Stimulated activated CD8-positive, alpha-beta memory T cell treated with anti-CD3 and anti-CD28 coated beads, Interleukin-4, amount 100 ng/mL, for 4 hours (primary cell): ENCODE measurements at places on chromosomes 11 and 22.

DNA sequence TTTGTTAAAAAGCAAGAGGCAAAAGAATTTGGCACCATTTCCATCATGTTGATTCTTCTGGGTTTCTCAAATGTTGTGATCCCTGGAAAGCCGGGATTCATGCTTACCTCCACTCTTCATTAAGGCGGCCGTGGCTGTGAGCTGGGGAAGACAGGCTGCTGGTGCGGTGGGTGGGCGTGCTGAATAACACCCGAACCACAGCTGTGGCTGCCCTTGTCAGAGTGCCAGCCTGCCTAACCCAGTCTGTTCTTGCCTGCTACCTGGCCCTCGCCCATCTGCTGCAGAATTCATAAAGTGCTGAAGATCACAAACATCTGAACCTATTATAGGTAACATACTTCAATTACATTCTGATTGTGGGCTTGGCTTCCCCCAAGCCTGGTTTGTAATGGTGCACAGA is 95.8 kb upstream of the RCN1 start:
- DNase-seq = no peak

DNA sequence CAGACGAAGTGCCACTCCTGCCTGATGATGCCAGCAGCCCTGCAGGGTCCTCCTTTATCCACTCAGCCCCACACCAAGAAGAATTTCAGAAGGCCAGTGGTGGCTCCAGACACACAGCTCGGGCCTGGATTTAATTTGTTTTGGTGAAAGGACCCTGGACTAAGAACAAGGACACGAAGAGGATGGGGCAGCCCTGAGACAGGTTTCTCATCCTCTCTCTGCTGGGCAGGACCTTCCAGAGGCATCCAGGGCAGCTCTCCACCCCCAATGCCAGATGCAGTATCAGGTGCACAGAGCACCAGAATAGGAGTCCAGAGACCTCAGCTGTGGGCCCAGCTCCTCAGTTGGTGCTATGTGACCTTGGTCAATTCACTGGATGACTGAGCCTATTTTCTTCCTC is 72.0 kb downstream of the TRIM29 start:
- no peak for DNase-seq

DNA sequence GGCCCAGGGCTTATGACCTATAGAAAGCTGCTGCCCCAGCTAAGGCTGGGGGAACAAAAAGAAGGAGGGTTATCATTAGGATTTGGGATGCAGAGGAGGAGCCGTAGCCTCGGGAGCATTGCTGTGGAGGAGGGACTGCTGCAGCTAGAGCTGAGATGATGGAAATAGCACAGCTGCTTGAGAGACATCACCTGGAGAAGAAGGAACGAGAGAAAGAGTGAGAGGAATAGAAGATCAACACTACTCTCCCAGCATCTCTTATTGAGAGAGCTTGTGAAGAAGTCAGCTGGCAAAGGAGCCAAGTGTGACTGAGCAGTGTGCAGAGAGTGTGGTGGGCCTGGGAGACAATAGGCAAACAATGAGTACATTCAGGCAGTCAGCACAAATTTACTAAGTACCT is 100.7 kb upstream of the PLET1 start:
- no peak for DNase-seq

DNA sequence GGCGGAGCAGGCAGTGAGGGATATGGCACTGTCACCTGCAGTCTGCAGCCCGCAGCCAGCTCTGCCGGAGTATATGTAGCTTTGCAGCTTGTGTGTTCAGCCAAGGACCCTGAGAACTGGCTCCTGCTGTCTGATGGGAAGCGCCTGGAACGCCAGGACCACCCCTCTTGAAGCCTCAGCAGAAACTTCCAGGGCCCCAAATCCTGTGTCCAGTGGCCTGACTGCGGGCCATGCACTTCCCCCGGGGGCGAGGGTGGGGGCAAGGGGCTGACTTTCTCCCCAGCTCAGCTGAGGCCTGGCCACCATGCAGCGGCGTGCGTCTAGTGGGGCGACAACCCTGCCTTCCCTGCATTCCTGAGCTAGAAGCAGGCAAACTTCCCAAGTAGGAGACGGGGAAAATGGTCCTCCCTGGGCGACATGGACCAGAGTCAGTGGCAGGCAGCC is 32.3 kb downstream of the PISD start:
- DNase-seq = no peak

GRCh38 chr11:23423656-23424055 is 563.4 kb upstream of the CCDC179 start:
- DNase-seq = no peak

DNA sequence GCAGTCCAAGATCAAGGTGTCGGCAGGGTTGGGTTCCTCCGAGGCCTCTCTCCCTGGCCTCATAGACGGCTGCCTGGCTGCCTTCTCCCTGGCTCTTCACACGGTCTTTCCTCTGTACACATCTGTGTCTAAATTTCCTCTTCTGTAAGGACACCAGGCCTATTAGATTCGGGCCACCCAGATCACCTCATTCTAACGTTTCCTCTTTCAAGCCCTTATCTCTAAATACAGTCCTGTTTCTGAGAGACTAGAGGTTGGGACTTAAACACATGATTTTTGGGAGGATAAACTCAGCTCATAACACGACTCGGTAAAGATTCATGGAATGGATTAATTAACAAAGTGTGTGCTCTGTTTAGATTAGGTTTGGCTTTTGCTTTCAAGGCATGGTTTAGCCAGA is 136.0 kb upstream of the SORL1-AS1 start:
- DNase-seq = no peak

GRCh38 chr22:25495285-25495684 is 69.2 kb upstream of the GRK3 start:
- no peak for DNase-seq

DNA sequence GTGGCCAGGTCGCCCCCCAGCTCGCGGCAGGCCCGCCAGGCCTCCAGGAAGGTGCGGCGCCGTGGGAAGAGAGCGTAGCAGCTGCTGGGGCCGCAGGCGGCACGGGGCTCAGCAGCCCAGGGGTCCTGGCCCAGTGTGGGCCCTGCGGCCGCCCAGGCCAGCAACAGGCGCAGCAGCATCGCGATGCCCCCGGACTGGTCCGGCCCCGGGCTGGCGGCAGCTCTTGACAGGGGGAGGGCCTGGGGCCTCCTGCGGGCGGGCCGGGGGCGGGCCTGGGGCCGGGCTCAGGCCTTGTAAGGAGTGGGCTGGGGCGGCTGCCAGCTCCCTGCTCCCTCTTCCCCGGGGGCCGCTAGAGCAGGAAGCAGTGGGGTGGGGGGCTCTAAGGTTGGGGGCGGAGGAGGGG is at the start of gene CD248:
TSS of gene CD248 (minus strand) at position 196 of the 403 bp plus-strand sequence. CDS start at position 179, 17 bp downstream.
- no peak for DNase-seq

DNA sequence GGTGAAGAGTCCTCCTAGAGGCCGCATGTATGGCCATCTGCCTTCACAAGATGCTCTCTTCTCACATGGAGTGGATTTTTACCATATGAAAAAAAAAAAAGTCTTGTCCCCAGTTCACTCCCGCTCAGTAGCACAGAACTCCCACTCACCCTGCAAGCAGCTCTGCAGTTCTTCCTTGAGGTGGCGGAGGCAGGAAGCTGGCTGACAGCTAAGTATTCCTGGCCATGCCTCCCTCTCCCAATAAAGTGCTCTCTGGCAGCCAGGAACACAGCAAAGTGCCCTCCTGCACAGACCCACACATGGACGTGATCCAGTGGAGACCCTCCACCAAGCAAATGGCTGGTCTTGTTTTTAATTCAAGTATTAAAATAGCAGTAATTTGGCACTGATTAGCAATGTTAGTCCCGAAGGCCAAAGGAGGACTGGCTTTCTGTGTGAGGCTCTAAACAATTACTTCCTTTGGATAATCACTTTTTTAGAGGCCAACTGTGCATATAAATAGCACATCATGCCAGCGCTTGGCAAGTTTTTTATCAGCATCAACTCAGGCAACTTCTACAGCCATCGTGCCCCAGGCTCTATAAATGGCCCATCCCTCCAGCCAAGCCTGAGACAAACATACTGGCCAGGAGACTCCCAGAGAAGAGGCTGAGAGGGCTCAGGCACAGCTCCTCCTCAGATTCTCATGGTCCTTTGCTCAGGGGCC is 413.6 kb downstream of the OPCML start:
- no peak for DNase-seq

DNA sequence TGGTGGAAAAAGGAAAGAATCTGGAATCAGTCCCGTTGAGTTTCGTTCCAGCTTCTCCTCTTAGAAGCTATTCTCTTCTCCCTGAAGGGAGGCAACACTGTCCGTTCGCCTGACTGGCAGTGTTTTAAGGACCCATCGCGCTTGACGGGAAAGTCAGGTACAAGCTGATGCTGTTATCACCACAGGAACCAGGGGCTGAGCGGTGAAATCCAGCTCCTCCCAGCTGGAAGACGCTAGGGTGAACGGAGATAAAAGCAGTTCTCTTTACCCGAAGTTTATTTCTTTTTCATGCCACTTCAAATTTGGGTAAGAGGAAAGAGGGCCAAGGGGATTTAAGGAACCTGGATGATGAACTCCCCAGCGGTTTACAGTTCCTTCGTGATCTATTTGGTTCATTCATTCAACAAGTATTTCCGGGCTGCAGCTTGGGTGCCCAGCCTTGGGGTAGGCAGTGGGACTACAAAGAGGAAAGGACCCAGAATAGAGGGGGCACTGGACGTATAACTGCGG is 551 bp upstream of the DEUP1 start:
- no peak for DNase-seq

- DNase-seq = no peak
These were observed 5.5 kb upstream of the CXCR5 start for GRCh38 chr11:118878163-118878563.

- DNase-seq = no peak
These were observed 59.6 kb downstream of the FLRT1 start for GRCh38 chr11:64095273-64095817.

DNA sequence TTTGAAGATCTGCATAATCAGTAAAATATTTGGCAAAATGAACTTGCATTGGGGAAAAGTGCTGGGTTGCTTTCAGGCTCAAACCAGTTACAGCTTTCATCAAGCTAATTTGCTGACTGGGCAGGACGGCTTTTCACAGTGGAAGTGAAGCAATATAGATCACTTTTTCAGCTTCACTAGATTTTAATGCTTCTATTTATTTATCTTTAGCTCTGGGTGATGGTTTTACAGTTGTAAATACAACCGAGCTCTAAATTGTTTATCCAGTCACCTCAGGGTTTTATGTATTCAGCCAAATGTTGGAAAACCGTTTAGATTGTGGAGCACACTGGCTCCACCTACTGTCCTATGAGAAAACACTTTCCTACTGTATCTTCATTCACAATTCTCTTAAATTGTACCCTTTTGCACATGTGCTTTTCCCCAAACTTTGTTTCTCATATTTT is 58.2 kb downstream of the ACER3 start:
- no peak for DNase-seq

DNA sequence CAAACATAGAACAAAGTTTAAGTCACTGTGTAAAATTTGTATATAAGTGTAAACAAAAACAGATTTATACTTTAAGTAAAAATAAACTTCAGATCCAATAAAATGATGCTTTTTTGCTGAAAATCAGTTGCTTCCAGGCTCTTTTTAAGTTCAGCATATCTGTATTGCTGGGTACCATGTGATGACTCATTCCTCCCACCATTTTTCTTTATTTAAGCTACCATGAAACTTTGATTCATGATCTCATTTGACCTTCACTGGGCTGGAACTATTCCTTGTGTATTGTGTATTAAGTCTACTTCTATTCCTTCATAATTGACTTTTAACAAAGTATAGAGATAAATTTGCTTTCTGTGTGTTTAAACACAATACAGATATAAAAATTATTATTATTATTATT is 46.3 kb upstream of the RRM1 start:
- DNase-seq = no peak

DNA sequence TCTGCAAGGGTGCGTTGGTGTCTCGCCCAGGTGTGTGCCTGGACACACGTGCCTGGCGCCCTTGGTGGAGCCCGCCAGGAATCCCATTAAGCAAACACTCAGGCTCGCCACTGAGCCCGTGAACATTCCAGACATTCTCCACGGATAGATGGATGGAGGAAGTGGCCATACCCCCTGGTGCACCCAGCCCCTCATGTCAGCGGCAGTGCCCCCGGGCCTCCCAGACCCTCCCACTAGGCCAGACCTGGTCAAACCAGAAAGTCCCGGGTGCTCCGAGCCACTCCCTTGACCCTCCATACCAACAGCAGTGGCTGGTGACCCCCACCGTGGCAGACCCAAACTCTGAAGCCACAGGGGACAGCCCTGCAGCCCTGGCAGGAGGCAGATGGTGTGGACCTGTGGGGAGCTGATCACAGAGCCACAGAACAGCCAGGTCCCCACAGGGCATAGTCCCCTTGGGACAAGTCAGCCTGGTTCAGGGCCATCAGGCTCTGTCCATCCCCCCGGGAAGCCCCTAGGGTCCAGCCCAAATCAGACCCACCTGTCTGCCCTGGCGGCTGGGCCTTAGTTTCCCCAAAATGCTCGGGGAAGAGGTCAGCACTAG is 1.9 kb downstream of the EPS8L2 start:
- DNase-seq = no peak

GRCh38 chr22:20434773-20435172 is 2.9 kb downstream of the SCARF2 start:
- no peak for DNase-seq

GRCh38 chr22:39967996-39968972 is 8.1 kb downstream of the TMA7B start:
- DNase-seq = no peak

GRCh38 chr11:22577854-22578253 is 47.8 kb downstream of the FANCF start:
- DNase-seq = no peak

GRCh38 chr11:134460881-134461280 is 48.8 kb upstream of the B3GAT1 start:
- no peak for DNase-seq

DNA sequence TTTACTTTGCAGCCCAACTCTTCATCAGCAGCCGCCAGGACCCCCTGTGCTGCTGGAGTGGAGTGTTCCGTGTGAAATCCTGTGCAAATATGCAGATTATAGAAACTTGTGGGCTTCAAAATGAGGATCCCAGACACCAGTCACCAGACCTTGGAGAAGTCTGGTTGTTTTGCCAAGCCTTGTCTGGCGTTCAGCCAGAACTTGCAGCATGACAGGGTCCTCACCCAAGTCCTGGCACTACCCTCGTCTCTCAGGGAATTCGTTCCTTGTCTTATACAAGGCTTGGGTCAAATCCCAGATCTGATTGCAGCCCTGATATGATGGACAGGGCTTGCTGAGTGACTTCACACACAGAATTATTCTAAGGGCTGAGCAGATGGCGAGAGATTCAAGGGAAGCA is 18.9 kb downstream of the SHISAL1 start:
- DNase-seq = no peak

DNA sequence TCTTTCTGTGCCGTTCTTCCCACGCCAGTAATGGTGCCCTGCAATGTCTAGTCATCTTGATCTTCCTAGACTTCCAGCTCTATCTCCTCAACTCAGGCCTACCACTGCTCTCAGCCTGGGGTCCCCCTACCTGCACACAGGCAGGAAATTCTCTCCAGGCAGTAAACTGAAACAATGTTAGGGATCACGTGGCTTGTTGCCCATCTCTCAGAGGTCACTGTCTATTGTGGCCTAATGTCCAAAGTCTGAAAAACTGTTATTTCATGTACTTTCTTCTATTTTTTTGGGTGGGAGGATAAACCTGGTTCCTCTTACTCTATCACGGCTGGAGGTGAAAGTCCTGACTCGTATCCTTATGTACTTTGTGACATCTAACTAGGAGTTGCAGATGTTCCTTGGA is 59.1 kb downstream of the CCDC34 start:
- DNase-seq = no peak
